Naive thymus-derived CD4-positive, alpha-beta T cell (primary cell): ENCODE measurements at places on chromosomes 13 and 19. TPM values are rescaled to one million over a fixed set of nuclear protein-coding genes. Genes with fewer than 3 reads are reported as not detected.

The WDR88 gene
- total RNA-seq = 0.51 TPM in 1 of 2 replicates, not detected in the other

The TNNT1 gene
- not detected for total RNA-seq

The KLK6 gene
- not detected for total RNA-seq

The ARHGAP33 gene
- 23.4 TPM for total RNA-seq

The PAF1 gene
- 48.8 TPM for total RNA-seq

The MCEMP1 gene
- total RNA-seq = not detected in 2 replicates

The CYP2A6 gene
- total RNA-seq = 0.43 TPM

The PRTN3 gene
- not detected for total RNA-seq

The ZNF69 gene
- total RNA-seq = 5.0 TPM

DNA sequence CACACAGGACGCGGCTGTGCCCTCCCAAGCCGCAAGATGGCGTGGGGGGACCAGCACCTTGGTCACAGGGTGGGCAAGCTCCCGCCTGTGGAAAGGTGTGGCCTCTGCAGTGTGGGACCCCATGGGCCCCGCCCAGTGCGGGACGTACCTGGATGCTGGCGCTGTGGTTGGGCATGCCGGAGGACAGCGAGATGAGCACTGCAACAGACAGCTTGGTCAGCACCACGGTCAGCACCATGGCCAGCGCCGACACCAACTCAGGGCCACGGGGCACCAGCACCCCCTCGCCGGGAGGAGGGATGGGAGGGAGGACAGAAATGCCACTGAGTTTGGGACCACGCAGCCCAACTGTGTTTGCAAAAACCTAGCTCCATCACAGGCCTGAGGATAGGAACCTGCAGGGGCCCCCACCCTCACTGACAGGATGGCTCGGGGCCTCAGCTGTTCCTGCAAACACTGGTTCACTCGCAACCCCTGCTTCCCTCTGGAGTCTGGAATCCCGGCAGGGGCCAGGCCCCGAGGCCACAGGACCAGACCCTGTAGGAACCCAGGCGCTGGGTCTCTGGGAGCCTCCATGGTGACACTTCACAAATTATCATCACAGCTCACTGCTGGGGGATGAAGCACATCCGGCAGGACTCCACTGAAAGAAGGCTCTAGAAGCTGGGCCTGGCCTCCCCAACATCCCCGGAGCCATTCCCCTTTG lies 27.1 kb downstream of the IZUMO4 start:
- DNase-seq = no peak

GRCh38 chr19:4023600-4024398 lies 16.3 kb downstream of the PIAS4 start:
- no peak for DNase-seq

DNA sequence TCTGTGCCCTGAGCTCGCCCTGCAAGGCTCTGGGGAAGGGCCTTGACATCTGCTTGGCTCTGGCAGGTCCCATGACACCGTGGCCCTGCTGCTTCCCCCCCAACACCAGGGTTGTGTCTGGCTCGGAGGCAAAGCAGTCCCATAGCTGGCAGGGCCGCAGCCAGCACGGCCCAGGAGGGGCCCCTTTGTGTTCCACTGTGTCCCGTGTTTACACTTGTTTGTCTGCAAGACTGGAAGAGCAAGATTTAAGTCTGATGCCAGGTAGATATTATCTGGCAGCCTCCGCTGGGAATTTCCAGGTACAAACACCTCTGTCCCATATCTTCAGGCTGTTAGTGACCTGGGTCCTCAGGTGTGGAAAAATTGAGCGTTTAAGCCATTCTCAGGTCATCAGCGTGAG lies 44.3 kb downstream of the MCF2L start:
- no peak for DNase-seq

GRCh38 chr13:29901710-29902631 lies 51.6 kb upstream of the UBL3 start:
- DNase-seq = peak; percentile 26

- no peak for DNase-seq
Observed at GRCh38 chr13:79359064-79359463, 47.0 kb downstream of the RBM26 start.

- DNase-seq = no peak
Observed at GRCh38 chr19:7725791-7726190, 6.1 kb downstream of the CLEC4G start.

DNA sequence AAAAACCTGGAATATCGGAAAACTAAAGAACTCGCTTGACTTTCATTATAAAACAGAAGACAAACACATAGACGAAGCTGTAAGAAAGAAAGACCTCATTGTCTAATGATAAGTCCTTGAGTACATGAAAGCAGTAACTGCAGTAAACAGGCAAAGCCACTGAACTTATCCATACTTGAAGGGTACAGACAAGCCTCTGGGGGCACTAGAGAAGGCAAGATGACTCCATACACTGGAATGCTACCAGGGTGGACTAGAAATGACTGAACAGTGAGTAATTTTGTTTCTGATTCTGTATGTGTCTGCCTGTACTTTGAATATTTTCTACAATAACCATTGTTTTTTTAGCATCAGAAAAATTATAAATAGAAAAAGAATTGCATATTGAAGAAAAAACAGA lies 507.9 kb downstream of the UQCRFS1 start:
- DNase-seq = no peak

GRCh38 chr19:20926796-20927195 lies 3.7 kb downstream of the ZNF85 start:
- no peak for DNase-seq

GRCh38 chr13:78133511-78133910 lies 214.9 kb upstream of the EDNRB start:
- DNase-seq = no peak

GRCh38 chr13:111312944-111313590 lies 7.4 kb upstream of the TEX29 start:
- no peak for DNase-seq

DNA sequence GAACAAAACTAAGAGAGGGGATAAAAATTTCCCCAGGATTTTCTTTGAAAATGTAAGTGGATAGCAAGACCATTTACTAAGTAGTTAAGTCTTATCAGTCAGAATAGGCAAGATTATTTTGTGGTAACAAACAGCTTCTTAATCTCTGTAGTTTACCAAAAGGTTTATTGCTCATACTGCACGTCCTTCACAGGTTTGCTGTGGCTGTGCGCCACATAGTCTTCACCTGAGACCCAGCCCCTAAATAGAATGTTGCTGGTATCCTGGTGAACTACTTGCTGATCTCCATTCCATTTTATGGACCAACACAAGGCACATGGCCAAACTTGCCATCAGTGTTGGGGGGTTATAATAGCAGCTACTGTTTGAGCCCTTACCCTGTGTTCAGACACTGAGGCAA lies 44.6 kb downstream of the FNDC3A start:
- DNase-seq = no peak

- DNase-seq = no peak
Observed at GRCh38 chr19:17751912-17752273, 616 bp downstream of the FCHO1 start.

DNA sequence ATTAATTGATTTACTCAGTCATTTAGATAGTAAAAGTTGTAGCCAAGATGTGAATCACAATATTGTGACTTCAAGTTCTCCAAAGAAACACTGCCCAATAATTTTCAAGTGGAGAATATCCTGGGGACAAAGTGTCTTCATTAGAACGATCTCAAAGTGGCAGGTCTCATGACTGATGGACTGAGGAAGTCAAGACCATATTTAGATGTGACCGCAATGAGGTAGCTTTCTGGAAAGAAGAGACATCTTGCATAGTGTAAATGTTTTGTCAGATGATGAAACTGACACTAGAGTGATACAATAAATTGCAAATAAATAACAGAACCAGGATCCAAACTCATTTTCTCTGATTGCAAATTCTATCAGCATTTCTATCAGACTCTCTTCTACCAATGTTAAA lies 1476.9 kb downstream of the EFNB2 start:
- no peak for DNase-seq

DNA sequence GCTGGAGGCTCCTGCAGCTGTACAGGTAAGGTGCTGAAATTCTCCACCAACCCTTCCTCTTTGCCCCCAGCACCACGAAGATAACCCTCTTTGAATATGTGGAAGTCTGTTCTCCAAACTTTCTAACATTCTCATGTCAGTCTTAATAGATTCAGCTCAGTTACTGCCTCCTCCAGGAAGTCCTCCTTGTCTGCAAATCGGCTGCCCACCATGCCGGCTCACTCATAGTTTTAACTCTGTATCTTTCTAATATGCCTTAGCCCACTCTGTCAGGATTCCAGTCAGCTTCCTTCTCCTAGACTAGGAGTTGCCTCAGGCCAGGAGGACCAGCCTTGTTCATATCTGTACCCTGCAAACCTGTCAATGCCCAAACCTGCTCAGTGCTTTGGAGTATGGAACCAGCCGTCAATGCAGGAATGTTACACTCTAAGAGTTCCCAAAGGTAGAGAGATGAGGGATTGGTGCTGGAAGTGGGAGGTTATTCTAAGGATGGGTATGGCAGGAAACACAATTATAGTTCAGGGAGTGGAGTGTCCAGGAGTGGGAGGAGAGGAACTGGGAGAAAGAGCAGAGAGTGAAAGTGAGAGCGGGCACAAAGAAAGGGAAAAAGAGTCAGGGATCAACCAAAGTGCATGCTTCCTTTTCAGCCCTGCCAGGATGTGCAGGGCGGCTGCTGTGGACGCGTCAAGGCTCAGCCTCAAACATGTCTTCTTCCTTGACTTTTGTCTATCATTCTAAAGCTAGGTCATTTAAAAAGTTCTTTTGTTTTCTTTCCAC lies 38.0 kb upstream of the ALOX5AP start:
- no peak for DNase-seq

GRCh38 chr19:3224346-3225168 lies at the start of gene CELF5:
TSS of gene CELF5 (plus strand) at chr19:3224661. CDS start at chr19:3224740, 79 bp downstream.
- peak; percentile 55 for DNase-seq

- DNase-seq = peak; percentile 48
Observed at GRCh38 chr19:55467236-55468053, 2.9 kb upstream of the C19orf85 start.

- DNase-seq = no peak
Observed at GRCh38 chr13:79631051-79631659, 150.2 kb downstream of the NDFIP2 start.

GRCh38 chr19:33192010-33192409 lies 2.1 kb upstream of the LRP3 start:
- no peak for DNase-seq
